Stimulated activated CD8-positive, alpha-beta memory T cell treated with anti-CD3 and anti-CD28 coated beads, Interleukin-15, amount 100 ng/mL, for 1 hour (primary cell): ENCODE measurements at places on chromosomes 11 and 22.

DNA sequence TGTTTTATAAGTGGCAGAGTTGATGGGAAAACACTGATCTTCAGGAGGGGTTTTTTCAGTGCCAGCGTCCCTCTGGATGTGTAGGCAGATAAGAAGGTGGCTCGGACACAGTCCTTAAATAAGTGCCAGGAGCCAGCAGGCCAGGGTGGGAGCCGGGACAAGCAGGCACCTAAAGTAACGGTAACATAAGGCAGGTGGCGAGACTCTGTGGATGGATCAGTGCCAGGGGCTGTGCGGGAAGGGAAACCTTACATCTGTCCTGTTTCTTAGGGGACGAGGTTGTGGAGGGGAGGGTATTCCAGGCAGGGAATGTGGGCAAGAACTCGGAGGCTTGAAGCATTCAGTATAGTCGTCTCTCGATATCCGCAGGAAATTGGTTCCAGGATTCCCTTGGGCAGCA is 15.9 kb downstream of the BCR start:
- DNase-seq: no peak

- DNase-seq: no peak
Observed at GRCh38 chr11:60785136-60785535, at the start of gene MS4A10. MS4A10 (plus strand) TSS chr11:60785333; CDS start chr11:60790336, 5,003 bp downstream.

- DNase-seq: no peak
Observed at GRCh38 chr11:77602381-77603088, 12.8 kb downstream of the AQP11 start.

DNA sequence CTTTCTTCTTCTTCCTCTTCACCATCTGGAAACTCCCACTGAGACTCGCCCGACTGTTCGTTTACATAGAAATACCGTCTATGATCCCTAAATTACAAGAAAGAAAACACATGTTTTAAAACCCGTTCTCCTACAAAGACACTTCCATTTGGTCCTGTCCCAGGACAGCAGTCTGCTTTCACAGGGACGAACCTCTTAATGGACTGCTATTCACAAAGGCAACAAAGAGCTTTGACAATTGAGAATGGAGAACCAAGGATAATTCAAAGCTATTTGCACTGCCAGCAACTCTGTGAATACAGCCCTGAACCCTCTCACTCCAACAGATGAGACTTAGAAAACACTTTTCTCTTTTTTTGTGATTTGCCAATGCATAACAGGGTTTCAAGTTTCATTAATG is 16.3 kb upstream of the AGBL2 start:
- no peak for DNase-seq

DNA sequence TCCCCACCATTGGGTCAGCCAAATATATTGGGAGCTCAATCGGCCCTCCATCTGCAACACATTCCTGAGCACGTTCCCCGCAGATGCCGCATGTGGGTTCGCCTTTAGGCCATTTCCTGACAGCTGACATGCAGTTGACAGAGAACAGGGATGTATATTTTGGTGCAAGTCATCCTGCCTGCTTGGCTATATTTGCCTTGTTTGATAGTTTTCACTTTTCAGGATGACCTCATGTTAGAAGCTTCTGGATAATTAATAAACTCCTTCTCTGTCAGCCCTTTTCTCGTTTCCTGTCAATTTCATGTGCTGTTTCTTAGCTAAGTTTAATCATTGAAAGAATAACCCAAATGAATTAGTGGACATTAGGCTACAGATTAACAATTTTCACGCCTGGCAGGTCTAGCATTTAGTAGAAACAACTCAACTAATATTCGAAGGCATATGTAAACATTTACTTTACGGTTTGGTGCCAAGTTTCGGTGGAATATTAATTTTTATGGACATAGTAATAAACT is 105.8 kb upstream of the SLC5A12 start:
- no peak for DNase-seq

- no peak for DNase-seq
Observed at GRCh38 chr11:33160587-33160986, 693 bp downstream of the CSTF3 start.

GRCh38 chr22:19812910-19813309 is 41.8 kb downstream of the GNB1L start:
- no peak for DNase-seq

DNA sequence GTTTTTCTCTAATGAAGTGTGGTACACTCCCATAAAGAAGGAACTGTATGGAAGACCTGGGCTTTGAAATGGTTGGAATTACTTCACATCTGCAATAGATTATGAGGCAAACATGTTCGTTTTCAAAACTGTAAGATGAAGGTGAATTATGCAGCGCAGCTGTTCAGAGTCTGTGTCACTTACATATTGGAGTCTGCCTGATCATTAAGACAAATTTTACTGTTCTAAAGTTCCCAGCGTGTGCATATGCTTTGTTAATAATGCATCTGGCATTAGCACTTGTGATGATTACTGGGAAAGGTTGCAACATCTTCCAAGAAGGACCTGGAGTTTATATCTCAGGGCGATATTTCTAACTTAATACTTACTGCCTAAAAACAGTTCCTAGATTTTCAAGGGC is 255.2 kb upstream of the ZC3H12C start:
- DNase-seq: no peak

GRCh38 chr11:2997406-2997805 is 5.3 kb upstream of the NAP1L4 start:
- no peak for DNase-seq
